Smooth muscle cell of the brain vasculature (primary cell): ENCODE measurements at places on chromosomes 1 and 21.

- no peak for DNase-seq
These were observed 2.7 kb downstream of the VCAM1 start for GRCh38 chr1:100722221-100722620.

DNA sequence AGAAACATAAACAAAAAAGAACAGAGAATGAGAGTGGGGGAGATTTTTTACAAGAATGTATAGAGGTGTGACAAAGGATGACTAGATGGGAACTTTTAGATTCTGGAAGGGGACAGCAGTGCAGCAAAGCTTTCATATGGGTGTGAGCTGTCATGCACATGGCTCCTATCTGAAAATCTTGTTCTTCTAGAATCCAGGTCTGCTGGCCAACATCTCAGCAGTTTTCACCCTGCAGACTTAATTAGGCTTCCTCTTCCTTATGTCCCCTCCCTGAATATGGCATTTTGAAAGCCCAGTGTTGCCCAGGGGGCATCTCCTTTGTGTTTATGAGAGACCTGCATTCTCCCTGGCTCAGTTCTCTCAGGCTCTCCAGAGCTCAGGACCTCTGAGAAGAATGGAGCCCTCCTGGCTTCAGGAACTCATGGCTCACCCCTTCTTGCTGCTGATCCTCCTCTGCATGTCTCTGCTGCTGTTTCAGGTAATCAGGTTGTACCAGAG is at the start of gene CYP4Z1:
CYP4Z1 (plus strand) TSS at position 135 of the 498 bp plus-strand sequence; CDS start at position 395, 260 bp downstream.
- DNase-seq = no peak

GRCh38 chr1:160161965-160162705 is 10.7 kb downstream of the ATP1A4 start:
- DNase-seq = no peak

GRCh38 chr1:214261206-214262123 is 19.5 kb upstream of the SMYD2 start:
- DNase-seq = peak; percentile 37

DNA sequence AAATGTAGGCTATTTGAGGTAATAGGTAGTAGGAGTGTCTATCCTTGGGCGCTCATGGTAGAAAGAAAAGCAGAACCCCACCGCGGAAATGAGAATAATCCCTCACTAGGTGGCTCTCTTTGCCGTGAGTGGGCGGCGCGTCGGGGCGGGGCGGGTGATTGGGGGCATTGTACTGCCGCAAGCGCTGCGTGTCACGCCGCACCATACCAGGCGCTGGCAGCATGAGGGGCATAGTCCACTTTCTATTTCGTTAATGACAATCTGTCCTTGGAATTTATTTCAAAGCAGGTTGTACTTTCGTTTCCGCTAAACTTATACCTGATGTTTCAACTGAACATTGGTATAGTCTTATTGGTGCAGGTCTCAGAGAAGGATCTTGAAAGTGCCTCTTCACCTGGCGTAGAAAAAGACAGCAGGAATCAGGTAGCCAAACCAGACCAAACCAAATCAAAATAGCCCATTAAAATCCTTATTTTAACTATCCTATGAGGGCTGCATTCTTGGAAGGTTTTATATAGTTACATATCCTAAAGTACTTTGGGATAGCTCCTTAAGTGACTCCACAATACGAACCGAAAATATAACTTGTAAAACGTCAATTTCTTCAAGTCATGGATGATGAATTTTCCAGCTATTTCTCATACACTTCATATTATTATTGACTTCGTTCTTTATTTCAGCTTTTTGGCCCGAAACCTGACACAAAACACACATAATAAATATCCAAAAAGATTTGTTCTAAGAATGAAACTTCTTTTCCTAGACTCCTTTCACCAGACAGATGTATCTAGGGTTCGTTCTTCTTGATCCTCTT is 1.9 kb upstream of the SMG7 start:
- DNase-seq = no peak

- DNase-seq = no peak
These were observed 119.7 kb downstream of the PRDM2 start for GRCh38 chr1:13819642-13820041.

- DNase-seq = no peak
These were observed 228.1 kb downstream of the TPR start for GRCh38 chr1:186146974-186147373.

DNA sequence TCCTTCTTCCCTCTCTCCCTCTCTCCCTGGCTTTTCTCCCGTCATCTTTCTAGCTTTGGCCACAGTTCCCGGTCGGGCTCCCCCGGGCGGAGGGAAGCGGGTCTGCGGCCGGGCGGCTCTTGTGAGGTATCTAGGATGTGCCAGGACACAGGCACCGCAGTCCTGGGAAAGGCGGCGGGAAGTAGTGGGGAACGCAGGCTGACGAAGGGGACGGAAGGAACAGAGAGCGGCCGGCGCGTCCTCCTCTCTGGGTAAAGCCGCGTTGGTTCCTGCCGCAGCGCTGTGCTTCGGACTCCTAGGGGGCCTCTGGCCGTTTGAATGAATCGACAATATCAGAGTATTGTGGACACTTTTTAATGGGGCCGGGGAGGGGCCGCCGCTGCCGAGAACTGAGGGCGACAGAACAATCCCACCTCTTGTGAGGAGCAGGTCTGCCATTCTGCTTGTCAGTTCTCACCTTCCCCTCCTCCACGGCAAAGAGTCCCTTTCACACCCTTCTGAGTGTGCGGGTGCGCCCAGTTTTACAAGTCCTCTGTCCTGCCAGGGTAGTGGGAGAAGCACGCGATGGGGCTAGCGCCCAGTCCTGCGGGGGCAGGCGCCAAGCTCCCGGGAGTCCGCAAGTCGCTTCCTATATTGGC is 1.2 kb upstream of the LHX9 start:
- DNase-seq = no peak

- DNase-seq = no peak
These were observed 170.7 kb upstream of the IRF2BP2 start for GRCh38 chr1:234780531-234781162.

GRCh38 chr21:35520856-35521255 is 471.8 kb upstream of the RUNX1 start:
- DNase-seq = no peak

GRCh38 chr1:221272940-221273339 is 393.7 kb downstream of the HLX start:
- no peak for DNase-seq

DNA sequence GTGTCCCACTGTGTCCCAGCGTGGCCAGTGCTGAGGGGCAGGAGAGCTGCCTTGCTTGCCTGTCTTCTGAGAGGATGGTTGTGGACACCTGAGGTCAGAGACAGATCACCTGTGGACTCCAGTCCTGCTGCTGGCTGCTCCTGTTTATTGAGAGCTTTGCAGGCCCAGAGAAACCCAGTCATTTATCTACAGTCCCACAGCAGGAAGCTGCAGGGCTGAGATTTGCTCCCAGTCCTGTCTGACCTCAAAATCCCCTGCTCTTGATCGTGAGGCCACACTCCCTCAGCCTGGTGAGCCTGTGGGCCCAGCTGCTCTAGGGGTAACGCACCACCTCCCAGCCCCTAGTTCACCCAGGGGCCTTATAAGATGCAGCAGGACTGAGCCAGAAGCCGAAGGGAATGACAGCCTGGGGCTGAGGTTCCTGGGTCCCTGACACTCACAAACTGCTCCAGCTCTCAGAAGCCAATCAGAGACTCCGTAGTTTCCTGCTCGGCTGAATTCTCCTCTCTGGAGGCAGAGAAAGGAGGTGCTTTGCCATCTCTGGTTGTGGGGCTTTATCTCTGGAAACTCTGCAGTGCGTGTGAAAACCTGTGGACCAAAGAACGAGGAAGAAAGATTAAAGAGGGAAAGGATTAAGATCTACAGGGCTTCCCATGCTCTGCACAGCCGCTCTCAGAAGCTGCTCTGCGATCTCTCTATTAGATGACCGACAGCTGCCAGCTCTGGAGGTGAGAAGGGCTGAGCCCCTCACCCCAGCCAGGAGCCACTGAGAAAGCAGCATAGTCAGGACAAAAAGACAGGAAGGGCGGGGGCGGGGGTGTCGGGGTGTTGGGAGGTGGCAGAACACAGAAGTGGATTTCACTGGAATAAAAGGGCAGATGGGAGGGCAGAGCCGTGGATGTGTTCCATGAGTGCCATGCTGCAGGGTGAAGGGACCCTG is 39.1 kb downstream of the UBIAD1 start:
- DNase-seq = no peak

GRCh38 chr1:50493710-50494109 is 70.5 kb upstream of the DMRTA2 start:
- DNase-seq = no peak

DNA sequence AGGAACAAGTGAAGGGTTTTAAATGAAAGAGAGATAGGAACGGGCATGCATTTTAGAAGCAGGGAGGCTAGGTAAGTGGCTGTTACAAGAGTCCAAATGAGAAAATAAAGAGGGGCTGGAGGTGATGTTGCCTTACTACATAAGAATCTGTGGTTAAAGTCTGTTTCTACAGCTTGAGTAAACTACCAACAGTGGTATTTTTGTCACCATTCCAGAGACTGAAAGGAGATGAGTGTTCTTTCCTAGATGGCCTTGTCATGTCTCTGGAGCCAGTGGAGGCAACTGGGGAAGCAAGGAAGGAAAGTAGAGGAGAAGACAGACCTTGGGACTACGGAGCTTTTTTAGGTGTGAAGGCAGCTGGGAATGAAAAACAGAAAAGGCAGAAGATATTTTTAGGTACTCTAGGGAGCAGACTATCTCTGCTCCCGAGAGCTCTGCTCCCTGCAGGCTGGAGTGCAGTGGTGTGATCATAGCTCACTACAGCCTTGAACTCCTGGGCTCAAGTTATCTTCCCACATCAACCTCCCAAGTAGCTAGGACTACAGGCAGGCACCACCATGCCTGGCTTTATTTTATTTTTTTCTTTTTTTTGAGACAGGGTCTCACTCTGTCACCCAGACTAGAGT is 12.2 kb downstream of the HDAC1 start:
- no peak for DNase-seq

- DNase-seq = no peak
These were observed 115.1 kb downstream of the RHOU start for GRCh38 chr1:228850141-228851100.

- no peak for DNase-seq
These were observed 206.9 kb upstream of the FMN2 start for GRCh38 chr1:239884796-239885195.

- no peak for DNase-seq
These were observed 17.4 kb upstream of the USP24 start for GRCh38 chr1:55232448-55233144.

DNA sequence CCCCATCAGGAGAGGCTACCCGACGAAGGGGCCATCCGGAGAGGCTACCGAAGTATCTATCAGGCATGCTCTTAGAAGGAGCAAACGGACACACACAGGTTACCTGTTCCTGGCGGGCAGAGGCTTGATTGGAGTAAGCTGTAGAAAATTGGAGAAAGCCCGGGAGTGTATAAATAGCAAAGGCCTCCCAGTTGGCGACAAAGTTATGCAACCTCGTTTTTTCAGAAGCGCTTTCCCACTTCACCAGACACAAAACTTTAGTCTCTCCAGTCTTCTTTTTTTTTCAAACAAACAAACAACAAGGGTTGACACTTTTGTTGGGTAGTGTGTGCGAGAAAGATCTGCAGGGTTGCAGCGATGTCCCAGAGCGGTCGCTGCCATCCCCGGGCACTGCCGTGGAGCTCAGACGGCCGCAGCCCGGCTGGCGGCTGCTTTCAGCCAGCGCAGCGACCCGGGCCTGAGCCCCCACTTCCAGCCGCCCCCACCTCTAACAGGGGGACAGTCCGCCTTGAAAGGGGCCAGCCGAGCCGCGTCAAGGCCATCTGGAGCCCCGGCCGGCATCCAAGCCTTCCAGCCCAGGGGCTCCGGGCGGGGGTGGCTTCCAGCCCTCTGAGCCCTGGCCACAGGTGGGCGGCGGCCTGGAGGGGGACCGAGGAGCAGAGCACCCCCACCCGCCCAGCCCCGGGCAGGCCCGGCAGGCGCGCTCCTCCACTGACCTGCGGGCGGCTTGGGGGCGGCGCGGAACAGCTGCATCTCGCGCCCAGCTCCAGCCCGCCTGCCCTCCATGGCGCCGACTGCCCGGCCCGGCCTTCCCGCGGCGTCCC is 616 bp downstream of the MCOLN3 start:
- DNase-seq = no peak

DNA sequence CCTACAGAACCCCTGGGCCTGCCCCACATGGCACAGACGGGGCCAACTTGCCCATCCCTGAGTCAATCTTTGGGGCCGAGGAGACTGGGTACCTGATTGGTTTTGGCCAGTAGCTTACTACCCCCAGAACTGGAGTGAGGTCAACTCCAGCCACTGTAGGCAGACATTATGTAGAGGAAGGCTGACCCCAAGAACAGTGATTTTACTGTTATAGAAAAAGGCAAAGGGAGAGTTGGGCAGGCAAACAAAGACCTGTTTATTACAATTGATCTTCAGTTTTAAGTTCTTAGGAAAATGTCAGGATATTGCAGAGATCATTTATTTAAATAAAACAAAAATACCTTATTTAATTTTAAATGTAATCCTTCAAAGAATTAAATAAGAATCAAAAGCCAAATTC is 653.8 kb downstream of the NPHP4 start:
- DNase-seq = no peak

GRCh38 chr1:59978511-59978910 is 51.9 kb upstream of the CYP2J2 start:
- DNase-seq = no peak

DNA sequence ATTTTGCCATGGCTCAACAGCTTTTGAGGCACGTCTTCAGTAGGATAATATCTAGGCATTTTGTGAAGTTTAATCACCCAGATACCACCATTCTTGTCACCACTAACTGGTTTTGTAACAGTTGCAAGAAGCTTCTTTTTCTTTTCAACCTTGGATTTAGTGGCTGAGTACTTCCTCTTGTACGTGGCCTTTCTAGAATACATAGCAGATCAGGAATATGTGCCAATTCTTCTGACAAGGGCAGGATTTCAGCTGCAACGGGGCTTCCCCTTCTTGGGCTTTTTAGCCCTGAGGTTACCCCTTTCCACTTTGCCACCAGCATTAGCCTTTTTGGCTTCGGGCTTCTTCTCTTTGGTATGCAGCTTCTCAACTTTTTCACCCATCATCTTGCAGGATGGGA is 79.3 kb upstream of the WARS2 start:
- DNase-seq = no peak
